DND-41 (cell line): ENCODE measurements at places on chromosomes 7 and 10.

DNA sequence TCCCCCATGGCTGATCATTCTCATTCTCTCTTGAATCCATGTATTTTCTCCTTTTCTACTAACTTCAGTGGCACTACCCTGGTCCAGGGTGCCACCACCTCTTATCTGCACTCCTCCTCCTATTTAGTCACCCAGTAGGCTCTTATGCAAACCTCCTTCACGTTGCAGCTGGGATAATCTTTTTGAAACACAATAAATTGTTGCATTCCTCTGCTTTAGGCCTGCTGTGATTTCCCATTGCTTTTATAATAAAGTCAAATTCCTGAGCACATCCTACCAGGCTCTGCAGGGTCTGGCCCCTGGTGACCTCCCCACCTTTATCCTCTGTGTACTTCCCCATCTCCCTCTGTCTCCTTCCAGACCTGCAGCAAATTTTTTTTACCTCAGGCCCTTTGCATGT is 112.7 kb upstream of the KIAA1217 start:
- DNase-seq, result no peak

DNA sequence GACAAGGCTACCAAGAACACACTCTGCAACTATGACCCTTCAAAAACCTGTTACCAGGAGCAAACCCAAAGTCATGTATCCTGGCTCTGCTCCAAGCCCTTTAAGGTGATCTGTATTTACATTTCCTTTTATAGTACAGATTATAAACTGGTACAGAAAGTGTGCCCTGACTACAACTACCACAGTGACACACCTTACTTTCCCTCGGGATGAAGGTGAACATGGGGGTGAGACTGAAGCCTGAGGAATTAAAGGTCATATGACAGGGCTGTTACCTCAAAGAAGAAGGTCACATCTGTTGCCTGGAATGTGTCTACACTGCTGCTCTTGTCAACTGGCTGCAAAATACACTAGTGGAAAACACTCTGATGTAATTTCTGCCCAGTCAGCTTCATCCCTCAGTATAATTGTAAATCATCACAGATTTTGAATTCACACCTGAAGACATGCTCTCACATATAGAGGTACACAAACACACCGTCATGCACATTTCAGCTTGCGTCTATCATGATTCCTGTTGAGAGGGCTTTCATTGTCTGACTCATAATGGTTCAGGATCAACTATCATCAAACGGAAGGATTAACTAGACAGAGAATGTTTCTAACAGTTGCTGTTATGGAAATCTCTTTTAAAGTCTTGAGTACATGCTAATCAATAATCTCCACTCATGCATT is 318.3 kb downstream of the NXPH1 start:
- no peak for DNase-seq

- no peak for DNase-seq
Observed at GRCh38 chr10:82674036-82674435, 799.0 kb downstream of the NRG3 start.

DNA sequence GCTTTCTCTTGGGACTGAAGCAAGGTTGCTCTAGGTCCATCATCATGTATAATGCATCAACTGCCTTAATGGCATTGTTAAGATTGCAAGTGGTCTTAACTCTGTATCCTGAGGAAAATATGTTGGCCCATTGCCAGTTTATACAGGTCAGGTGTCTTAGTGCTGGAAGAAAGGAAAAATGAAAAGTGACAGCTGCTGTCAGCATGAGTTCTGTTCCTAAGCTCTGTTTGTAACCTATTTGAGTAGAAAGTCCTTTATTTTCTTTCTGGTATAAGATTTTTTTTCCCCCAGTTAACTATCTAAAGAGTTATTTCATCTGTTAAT is 127.2 kb downstream of the SRI start:
- no peak for DNase-seq

- no peak for DNase-seq
Observed at GRCh38 chr10:60430836-60431597, 41.3 kb upstream of the ANK3 start.

DNA sequence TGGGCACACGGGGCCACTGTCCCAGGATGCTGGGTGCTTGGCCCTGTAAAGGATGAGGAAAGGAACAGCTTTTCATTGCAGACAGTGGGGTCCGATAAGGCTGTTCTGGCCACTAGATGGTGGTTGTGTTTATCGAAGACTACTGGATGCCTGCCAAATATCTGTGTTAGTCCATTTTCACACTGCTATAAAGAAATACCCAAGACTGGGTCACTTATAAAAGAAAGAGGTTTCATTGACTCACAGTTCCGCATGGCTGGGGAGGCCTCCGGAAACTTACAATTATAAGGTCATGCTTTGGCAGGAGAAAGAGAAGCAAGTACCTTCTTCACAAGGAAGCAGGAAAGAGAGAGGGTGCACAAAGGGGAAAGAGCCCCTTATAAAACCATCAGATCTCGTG is 32.2 kb upstream of the GARS1 start:
- no peak for DNase-seq

GRCh38 chr7:20647908-20648776 is 32.7 kb downstream of the ABCB5 start:
- peak; percentile 6 for DNase-seq

- no peak for DNase-seq
Observed at GRCh38 chr10:80492848-80493521, 38.9 kb downstream of the TSPAN14 start.

DNA sequence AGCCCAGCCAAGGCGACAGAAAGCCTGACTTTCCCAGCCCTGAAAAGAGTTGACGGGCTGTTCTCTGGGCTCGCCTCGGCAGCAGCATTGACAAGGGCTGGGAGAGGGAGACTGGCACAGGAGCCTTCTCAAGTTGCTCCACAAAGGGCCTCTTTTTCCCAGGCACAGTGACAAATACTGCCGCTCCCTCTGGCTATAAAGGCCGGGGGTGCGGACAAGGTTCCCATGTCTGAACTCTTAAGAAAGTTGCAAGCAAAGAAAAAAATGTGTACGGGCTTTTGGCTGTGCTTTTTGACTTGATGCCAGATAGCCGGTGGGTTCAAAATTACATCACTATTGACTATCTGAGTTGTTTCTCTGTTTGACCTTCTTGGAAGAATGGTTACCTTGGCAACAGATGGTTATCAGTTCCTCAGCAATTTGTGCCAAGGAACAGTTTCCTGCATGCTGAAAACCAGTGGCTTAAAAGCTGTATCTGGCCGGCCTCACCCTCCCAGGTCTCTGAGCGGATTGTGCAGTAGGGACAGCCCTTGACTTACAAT is 115.9 kb upstream of the EEPD1 start:
- no peak for DNase-seq

- no peak for DNase-seq
Observed at GRCh38 chr10:117550599-117551329, 8.2 kb downstream of the EMX2 start.

GRCh38 chr10:110226543-110226925 is 19.1 kb downstream of the MXI1 start:
- peak; percentile 85 for DNase-seq

DNA sequence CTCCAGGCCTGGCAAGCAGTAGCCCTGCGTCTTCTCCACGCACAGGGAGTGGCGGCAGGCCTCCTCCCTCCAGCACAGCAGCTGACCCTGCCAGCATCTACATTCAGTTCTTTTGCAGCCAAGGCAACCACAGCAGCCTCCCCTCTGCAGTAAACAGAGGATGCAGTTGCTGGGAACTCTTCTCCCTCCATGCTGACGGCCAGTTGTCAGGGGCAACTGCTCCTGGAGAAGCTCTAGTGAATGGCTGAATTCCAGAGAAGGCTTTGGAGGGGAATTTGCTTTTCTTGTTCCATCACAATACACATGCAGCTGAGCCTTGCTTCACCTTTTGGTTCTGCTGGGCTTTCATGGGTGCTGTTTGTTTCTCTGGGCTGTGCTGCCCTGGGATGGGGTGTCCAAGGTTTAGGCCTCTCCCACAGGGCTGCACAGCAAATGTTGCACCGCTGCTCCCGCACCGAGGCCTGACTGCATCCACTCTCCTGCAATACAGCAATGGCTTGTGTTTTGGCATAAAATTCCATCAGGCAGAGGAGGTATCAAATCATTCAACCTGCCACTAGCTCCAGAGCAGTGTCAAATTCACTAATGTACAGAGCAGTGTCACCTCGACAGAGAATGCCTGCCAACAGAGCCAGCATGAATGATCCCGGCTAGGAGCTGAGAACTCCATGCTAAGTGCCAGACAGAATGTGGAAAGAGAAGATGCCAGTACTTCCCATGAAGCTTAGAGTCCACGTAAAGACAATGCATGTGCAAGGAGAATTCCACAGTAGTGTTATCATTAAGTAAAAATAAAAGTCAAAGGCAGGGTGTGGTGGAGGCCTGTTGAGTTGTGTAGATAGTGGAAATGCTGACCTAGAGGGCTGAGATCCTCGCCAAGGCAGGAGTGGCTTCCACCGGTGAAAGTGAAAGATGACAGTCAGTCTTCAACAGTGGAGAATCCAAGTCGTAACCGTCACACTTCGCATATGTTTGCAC is 399.6 kb downstream of the DPP6 start:
- DNase-seq, result no peak

GRCh38 chr7:80387634-80388193 is 124.2 kb downstream of the GNAT3 start:
- no peak for DNase-seq

GRCh38 chr10:121819049-121819448 is 108.8 kb downstream of the ATE1 start:
- DNase-seq, result no peak

- no peak for DNase-seq
Observed at GRCh38 chr10:44951576-44952226, 7.9 kb upstream of the RASSF4 start.

GRCh38 chr10:11851910-11852309 is 28.8 kb downstream of the PROSER2 start:
- peak; percentile 32 for DNase-seq

GRCh38 chr7:92835851-92836488 is 403 bp downstream of the CDK6 start:
- DNase-seq, result peak; percentile 57

DNA sequence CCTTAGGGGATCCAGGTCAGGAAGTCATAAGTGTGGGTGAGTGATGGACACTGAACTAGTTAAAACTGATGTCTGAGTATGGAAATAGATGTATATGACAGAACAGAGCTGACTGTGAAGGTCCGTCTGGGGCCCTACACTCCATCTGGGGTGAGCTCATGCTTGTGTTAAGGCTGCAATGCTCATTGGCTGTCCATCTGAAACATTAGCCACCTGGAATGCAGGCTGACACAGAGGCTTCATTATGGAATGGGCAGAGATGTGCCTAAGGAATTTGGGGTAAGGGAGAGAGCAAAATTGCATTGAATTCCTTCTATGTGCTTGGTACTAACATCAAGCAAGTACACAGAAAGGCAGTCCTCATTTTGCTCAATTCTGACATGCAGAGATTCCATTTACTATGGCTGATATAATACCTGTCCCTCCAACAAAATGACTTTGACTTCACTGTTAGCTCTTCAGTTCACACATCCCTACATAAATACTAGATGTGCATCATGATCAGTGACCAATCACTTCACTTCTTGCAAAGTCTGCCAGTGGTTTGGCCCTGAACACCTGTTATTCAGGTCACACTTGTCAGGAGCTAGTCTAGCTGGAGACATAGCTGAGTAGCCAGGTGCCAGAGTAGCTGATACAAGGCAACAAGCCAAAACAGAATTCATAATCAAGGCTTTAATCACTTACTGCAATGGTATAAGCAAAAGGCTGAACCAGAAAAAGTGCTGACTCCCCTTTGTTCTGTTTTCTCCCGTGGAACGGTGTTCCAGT is 128.9 kb upstream of the VWC2 start:
- no peak for DNase-seq

- DNase-seq, result no peak
Observed at GRCh38 chr10:95742485-95742884, 13.5 kb upstream of the ENTPD1 start.

GRCh38 chr7:78749052-78749746 is 704.3 kb downstream of the MAGI2 start:
- no peak for DNase-seq

DNA sequence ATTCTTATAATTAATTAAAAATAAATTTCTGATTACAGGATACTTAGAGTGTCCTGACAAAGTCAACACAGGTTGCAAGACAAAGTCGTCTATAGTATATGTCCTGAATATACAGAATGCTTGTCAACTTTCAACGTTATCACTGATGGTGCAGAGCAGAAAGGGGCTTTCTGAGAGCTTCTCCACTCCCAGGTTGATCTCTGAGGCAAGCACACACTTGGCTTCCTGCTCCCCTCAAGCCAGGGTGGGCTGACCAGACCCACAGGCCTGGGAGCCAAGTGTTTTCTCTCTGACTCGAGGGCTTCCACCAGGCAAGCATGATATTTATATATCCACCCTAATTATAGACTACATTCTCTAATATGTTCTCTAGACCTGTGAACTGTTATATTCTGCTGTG is 448.9 kb downstream of the SH2D4B start:
- DNase-seq, result no peak

DNA sequence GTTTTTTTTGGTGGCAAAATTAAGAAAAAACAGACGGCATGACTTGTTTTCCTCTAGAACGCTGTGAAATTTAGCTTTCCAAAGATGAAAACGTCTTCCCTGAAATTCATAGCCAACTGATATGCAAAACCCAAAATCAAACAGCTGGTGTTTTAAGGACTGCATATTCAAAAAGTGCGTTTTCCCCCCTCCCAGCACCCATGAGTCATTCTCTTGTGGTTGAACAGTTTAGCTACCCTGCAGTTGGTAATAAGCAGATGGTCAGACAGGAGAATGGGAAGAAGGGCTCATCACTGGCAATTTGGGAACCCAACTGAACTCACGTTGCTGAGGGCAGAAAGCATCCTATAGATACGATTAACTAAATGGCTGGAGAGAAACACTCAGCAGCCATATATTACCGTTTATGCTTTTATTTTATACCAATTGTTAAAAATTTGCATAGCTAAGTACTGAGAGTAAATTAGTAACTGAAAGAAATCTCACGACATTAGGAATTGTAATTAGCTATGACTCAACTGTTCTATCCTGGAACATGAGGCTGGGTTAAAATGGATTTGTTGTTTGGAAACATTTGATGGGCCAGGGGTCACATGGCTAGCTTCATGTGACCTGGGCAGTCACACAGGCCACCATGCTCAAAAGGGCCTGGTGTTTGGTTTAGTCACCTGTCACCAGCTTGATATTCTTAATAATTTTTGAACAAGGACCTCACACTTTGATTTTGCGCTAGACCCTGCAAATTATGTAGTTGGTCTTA is 343.1 kb downstream of the PHTF2 start:
- no peak for DNase-seq

DNA sequence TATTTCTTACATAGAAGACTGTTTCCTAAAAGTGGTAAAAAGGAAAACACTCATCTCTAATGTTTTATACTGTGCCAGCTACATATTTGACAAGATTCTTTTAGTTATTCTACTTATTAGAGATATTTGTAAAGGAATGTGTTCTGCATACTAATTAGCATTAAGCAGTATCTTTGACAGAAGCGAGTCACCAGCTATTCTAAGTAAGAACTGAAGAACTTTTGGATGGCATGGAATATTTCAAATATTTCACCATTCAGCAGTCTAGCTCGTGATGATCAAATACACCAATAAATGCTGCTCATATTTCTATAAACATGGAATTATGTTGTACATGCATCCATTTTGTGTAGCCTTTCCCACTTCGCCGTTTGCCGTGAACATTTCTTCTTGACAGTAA is 241.6 kb upstream of the TCF7L2 start:
- DNase-seq, result no peak

- DNase-seq, result no peak
Observed at GRCh38 chr7:151488096-151488495, 31.6 kb downstream of the RHEB start.

GRCh38 chr10:8416192-8416701 is 361.8 kb downstream of the GATA3 start:
- no peak for DNase-seq
